ENCODE measurements at places on chromosomes 12 and 14. TPM values are rescaled to one million over a fixed set of nuclear protein-coding genes. Genes with fewer than 3 reads are reported as not detected.

The GPR68 gene
- 44.5 TPM for total RNA-seq

- no peak overlapping the region for H3K27ac ChIP-seq
- H3K4me1 ChIP-seq, result no peaks in the 10 kb centered on the region
- no peak overlapping the region for H3K4me3 ChIP-seq
- DNase-seq, result no peak
Observed at GRCh38 chr12:130301559-130301958, 36.1 kb upstream of the PIWIL1 start.

The OR6C2 gene
- total RNA-seq, result not detected

The TROAP gene
- 107 TPM for total RNA-seq

The SMOC1 gene
- total RNA-seq, result not detected

GRCh38 chr14:99579903-99580571 is 24.0 kb downstream of the CCDC85C start:
- no peaks in the 10 kb centered on the region for H3K36me3 ChIP-seq
- H3K4me3 ChIP-seq, result no peak overlapping the region
- H3K27me3 ChIP-seq, result no peaks in the 10 kb centered on the region
- H3K27ac ChIP-seq, result no peak overlapping the region
- H3K4me1 ChIP-seq, result no peaks in the 10 kb centered on the region
